Stimulated activated CD8-positive, alpha-beta memory T cell treated with anti-CD3 and anti-CD28 coated beads, Interleukin-15, amount 100 ng/mL, for 48 hours (primary cell): ENCODE measurements at places on chromosomes 3 and 15.

DNA sequence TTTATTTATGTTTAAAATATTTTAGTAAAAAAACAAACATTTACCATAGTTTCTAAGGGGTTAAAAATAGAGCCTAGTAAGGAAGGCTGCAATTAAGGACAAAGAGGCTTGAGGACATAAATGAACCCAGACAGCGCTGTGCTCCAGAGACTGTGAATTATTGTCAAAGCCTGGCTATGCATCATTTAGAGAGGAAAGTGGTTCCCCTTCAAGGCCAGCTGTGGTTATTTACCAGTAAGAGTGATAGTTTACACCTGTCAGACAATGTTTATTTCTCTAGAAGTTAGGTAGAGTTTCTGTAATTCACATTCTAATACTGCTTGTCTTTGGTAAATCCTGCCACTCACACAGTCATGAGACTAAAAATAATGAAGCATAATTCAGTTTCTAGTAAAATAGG, 32.4 kb upstream of the PIK3R4 start:
- no peak for DNase-seq

DNA sequence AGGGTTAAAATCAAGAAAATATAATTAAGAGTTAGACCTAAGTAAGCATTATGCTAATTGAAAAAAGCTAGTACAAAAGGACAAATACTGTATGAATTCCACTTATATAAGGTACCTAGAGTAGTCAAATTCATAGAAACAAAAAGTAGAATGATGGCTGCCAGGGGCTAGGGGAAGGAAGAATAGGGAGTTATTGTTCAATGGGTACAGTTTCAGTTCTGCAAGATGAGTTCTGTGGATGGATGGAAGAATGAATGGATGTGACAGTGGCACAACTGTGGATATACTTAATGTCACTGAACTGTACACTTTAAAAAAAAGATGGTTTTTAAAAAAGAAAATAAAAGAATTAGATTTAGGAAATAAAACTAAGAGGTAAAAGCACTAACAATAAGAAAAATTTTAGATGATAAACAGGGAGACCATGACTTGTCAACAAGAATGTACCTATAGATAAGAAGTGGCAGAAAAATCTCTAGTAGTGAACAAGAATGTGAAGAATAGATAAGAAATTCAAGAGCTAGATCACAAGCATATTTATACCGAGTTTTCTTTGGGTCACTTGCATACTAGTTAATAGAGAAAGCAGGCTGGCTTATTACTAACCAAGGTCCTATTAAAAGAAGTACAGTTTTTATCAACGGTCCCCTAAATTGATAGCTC, 5.5 kb downstream of the IFT80 start:
- DNase-seq: no peak

DNA sequence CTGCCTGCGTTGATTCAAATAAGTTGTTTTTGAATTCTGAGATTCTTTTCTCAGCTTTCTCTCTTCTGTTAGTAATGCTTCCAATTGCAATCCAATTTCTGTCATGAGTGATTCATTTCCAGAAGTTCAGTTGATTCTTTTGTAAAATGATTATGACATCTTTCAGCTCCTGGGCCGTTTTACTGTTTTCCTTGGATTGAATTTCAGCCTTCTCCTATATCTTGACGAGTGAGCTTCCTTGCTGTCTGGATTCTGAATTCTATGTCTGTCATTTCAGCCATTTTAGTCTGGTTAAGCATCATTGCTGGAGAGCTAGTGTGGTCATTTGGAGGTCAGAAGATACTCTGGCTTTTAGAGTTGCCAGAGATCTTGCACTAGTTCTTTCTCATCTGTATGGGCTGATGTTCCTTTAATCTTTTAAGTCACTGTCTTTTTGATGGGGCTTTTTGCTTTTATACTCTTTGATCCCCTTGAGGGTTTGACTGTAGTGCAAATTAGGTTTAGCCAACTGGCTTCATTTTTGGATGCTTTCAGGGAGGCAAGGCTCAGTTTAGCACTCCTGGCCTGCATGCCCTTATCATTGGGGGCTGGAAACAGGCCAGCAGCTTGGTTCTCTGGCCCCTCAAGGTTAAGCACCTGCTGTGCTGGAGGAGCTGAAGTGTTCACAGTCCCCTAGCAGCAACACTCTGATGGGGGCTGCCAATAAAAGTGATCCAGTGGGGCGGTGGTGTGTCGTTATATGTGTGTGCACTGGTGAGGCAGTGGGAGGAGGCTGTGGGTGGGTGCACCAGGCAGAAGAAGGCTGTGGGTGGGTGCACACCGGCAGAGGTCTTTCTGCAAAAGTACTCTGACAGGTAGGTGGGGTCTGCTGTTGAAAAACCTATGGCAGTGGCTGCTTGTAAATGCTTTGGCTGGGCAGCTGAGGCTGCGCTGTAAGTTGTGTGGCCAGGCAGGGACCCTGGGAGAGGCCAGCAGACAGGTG, 51.2 kb downstream of the MCTP2 start:
- no peak for DNase-seq

DNA sequence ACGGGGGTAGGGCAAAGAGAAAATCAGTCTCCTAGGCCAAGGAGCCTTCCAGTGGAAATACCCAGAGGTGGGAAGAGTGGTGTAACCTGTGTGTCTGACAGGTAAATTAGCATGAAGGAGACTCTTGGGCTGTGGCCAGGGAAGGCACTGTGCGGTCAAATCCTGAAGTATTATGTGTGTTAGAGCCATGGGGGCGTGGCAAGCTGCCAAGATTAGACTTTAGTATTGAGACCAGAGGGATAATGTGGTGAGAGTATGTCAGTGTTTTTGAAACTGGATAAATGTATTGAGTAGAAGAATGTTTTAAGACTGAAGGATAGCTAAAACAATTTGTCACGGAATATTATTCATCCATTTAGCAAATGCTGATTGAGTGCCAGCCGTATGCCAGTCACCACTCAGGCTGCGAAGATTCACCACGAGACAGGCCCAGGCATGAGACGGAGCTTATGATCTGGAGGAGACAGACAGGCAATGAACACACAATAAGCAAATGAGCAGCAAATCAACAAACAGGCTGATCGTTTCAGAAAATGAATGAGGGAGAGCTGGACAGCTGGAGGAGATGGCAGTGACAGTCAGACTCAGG, 445.9 kb downstream of the MCTP2 start:
- no peak for DNase-seq

DNA sequence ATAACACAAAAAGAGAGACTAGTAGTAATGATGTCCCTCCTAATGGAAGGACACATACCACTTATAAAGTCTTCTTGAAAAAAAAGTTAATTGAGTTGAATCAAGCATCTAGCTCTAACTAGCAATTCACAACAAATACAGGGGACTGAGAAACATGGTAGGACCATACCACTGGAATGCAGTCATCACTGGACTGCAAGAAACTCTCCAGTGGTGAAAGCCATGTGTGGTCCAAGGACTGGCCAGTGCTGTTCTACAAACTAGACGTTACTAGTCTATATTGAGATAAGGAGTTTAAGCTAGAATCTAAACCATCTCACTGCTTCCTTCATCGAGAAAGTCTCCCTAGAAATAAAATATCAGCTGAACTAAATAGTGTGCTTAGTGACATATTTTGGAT, 16.7 kb downstream of the FBN1 start:
- DNase-seq: no peak

DNA sequence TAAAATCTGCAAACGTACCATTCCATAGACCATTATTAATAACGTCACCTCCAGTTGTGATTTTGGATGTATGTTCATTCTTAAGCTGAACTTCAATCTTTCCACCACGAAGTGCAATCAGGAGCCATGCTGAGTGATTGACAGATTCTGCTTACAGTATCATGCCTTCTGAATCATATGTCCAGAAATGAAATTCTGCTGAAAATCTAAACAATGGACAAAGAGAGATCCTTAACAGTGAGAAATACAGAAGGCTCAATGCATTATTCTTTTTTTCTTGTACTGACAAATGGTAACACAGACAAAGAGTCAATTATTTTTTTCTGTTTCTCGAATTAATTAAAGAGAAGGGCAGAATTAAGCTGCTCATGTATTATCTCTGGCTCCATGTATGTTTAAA, 1114.5 kb downstream of the EPHA3 start:
- DNase-seq: no peak

GRCh38 chr3:4740397-4741105, 238.7 kb upstream of the BHLHE40 start:
- DNase-seq: no peak

- no peak for DNase-seq
These were observed 9.1 kb downstream of the RASL12 start for GRCh38 chr15:65058394-65059368.

DNA sequence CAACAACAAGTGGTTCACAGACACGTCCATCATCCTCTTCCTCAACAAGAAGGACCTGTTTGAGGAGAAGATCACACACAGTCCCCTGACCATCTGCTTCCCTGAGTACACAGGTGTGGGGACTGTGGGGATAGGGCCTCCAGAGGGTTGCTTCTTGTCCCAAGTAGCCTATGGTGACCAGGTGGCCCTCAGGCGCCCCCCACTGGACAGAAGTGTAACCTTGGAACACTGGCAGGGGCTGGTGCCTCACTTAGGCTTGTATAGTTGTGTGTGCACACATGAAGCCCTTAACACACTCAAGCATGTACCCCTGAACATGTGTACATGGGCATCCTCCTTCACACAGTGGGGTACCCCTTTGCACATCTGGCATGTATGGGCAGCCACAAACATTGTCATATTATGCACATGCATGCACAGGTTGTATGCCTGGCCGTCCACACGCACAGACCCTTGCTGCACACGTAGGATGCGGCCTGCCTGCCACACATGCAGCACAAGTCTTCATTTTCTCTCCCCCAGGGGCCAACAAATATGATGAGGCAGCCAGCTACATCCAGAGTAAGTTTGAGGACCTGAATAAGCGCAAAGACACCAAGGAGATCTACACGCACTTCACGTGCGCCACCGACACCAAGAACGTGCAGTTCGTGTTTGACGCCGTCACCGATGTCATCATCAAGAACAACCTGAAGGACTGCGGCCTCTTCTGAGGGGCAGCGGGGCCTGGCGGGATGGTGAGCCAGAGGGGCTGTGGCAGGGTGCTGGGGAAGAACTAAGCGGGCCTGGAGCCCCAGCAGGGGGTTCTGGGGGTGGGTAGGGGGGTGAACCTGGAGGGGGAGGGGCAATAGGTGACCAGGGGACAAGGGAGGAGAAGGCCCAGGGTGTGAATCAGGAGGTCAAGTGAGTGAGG, 11.7 kb upstream of the SEMA3B start:
- no peak for DNase-seq

DNA sequence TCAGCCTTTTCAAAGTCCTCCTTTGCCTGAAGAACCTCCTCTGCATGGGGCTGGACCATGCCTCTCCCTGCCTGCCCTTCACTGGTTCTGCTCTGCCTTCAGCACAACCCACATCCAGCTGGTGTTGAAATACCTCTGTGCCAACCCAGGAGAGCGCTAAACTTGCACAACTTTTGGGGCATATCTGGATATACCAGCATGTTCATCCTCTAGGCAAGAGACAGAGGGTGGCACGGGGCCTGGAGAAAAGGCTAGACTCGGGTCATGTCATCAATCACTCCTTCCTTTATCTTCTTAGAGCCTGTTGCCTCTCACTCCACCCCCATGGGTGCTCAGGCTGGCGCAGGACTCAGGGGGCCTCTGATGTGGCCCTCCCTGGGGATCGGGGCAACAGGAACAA, 4.8 kb downstream of the SEMA4B start:
- DNase-seq: no peak

- DNase-seq: no peak
These were observed at the start of gene SAMMSON for GRCh38 chr3:69999140-70000027. Gene SAMMSON (plus strand): TSS chr3:69999733.

- no peak for DNase-seq
These were observed 67.9 kb downstream of the PRICKLE2 start for GRCh38 chr3:64157150-64158035.

DNA sequence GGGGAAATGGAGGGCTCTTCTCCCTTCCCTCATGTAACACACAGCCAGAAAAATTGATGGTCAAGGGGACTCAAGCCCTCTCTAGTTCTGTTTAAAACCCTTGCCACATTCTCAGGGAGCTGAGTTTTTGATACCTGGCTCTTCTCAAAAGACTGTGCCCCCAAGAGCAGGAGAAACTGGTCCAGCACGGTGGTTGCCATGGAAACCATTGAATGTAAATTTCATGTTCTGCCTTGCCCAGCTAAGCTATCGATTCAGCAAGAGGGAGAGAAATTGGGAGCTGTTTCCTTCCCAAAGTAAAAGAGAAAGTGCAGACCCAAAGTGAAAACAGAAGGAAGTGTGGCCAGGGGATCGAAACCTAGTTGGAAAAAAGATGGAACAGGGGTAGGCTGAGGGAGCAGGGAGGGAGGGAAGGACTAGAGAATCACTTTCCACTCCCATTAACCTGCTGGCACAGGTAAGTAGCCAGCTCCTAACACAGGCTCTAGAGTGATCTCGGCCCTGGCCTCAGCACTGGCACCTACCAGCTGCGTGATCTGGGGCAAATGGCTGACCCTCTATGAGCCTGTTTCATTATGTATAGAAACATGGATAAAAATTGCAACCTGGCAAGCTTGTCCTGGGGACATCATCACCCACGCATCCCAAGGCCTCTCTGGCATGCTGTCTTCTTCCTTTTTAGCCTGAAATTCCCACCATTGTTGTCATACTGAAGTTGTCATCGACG, 140.9 kb downstream of the TPRA1 start:
- no peak for DNase-seq

DNA sequence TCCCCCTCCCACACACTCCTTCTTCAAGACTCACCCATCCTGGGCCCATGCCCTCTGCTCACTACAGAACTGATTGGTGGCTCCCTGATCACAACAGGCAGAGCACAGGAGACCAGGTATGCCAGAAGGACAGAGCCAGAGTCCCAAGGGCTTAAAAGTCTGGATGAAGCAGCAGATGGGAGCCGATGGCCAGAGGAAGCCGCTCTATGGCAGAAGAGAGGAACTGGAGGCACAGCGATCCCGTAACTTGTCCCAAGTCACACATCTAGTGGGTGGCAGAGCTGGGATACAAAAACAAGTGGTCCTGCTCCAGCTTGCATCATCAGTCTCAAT, 20.7 kb downstream of the ITGA11 start:
- DNase-seq: no peak

- DNase-seq: no peak
These were observed 307.0 kb upstream of the THBS1 start for GRCh38 chr15:39273717-39274411.

GRCh38 chr3:29653680-29654079, 372.8 kb downstream of the RBMS3 start:
- DNase-seq: no peak

DNA sequence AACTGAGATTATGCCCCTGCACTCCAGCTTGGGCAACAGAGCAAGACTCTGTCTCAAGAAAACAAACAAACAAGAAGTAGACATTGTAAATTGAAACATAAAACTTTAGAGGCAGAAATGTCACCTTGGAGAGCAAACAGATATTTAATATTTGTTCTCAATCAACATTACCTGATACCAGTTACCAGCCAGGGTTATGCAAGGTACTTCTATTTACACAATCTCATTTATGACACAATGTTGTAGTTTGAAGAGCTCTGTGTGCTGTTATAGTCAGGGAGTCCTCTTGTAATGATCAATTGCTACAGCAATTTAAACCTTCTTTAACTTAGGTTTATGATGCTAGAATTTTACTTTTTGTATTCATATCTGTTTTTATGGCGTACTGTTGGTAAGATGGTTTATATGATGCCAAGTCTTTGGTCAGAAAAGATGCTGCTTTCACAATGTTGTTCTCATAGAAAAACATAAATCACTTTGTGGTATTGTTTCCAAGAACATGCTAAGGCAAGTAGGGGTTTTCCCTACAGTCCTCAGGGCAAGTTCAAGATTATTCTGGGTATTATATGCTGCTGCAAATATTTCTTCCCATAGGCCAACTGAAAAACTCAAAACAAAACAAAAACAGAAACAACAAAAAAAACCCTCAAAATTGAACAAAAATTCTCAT, 173.5 kb downstream of the TNIK start:
- DNase-seq: no peak

GRCh38 chr3:181629029-181629428, 82.7 kb upstream of the SOX2 start:
- DNase-seq: no peak
